DMS53 (cell line): ENCODE measurements at places on chromosomes 1 and 21.
A peak's percentile ranks its signal among the peaks of the same experiment; 100 is the strongest.

GRCh38 chr1:92797297-92797696 lies 12.4 kb upstream of the EVI5 start:
- DNase-seq, result no peak

GRCh38 chr1:167687919-167688519 lies 33.8 kb upstream of the MPZL1 start:
- DNase-seq, result peak; percentile 84

GRCh38 chr1:229810961-229811360 lies 184.9 kb downstream of the URB2 start:
- DNase-seq, result no peak

DNA sequence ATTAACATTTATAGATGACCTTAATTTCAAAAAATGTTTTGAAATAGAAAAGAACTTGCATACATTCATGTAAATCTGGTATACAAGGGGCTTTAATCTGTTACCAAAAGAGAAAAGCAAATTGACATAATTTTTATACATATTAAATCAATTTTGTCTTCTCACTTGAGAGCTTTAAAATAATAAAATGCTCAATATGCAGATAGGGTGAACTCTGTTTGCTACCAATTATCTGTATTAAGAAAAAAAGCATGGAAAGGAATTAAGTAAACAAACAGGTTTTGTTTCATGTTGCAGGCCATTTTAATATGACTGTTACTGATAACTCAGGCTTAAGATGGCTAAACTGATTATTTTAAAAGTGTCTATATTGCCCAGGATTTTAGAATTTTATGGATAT lies 6.0 kb upstream of the TSHB start:
- no peak for DNase-seq

DNA sequence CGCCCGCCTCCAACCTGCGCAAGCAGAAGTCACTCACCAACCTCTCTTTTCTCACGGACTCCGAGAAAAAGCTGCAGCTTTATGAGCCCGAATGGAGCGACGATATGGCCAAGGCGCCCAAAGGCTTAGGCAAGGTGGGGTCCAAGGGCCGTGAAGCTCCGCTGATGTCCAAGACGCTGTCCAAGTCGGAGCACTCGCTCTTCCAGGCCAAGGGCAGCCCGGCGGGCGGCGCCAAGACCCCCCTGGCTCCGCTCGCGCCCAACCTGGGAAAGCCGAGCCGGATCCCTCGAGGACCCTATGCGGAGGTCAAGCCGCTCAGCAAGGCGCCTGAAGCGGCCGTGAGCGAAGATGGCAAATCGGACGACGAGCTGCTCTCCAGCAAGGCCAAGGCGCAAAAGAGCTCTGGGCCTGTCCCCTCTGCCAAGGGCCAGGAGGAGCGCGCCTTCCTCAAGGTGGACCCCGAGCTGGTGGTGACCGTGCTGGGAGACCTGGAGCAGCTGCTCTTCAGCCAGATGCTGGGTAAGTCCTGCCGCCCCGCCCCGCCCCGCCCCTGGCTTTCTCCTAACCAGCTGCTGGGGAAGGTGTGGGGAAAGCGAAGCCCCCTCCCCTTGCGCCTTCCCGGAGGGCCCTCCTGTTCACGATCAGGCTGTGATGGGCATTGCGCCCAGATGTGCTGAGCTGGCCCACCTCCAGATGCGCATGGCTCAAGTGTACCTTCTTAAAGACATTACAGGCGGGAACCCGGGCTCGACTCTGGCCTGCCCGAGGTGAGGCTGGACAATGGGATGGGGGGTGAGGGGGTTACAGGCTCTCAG lies 110.2 kb downstream of the NAV1 start:
- peak; percentile 72 for DNase-seq

DNA sequence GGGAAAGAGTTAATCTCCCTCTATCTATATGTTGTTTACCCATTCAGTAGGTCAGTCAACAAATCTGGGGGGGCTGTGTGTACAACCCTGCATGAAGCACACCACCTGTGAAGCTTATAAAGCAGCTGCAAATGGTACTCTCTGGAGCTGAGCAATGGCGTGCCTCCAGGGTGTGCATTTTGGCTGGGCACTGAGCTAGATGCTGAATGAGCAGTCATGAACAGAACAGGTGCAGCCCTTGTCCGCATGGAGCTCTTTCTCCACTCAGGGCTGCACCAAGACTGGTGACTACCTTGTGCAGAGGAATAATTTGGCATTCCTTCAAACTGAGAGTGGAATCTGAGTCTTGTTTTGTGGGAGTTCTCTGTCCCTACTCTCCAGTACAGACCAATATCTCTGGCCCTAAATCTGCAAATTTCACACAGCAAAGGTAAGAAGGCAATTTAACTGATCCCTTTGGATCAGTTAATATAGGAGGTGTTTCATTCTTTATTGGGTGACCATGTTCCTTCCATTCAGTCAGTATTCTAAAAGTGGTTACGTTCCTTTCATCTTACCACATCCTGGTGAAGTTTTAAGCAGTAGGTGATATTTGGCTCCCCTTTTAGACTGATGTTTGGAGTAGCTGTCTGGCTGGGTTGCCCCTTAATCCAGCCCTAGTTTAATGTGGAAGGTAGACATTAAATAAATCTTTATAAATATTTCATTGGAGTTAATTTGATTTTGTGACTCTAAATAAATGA lies 76.0 kb downstream of the GPR88 start:
- DNase-seq, result no peak

- DNase-seq, result peak; percentile 12
Measured at GRCh38 chr21:22438428-22439086, 1440.3 kb downstream of the NCAM2 start.

DNA sequence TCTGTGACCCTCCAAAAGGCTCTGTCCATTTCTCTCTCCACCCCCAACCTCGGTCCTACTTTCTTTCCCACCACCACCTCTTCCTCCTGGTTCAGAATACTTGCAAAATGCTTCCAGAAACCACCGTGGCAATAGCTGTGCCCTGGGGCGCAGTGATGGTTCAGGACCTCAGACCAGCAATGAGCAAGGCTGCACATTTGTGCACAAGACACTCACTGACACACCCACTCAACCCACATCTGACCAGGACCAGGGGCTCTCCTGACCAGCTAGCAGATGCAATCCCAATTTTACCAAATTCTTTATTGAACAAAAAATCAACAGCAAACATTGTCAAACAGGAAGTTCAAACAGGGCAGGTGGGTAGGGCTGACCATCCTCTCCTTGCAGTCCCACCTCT lies 25.7 kb downstream of the SPOCD1 start:
- no peak for DNase-seq

DNA sequence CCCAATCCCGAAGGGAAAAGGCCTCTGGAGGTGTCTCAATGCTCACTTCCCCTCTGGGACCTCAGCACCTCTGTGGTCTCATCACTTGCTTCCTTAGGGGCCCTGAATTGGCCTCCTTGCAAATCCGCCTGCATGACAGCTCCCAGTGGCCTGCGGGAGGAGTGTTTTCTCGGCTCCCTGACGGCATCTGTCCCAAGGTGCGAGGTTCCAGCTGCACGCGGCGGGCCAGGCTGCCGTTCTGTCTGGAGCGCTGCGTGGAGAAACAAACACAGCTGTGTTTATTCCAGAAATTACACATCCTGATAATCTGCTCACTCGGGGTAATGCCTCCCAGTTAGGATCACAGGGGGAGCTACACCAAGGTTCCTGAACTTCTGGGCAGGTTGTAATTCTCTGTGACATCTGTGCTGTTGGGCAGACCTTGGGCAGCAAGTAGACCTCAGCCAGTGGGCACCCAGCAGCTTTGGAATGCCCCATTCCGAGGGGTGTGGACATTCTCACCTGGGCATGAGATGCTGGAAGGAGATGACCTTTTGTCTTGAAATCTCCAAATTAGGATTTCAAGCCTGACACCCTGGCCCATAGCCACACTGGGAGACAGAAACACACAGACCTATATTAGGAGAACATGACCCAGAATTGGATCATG lies 18.2 kb downstream of the EPHB2 start:
- peak; percentile 87 for DNase-seq

DNA sequence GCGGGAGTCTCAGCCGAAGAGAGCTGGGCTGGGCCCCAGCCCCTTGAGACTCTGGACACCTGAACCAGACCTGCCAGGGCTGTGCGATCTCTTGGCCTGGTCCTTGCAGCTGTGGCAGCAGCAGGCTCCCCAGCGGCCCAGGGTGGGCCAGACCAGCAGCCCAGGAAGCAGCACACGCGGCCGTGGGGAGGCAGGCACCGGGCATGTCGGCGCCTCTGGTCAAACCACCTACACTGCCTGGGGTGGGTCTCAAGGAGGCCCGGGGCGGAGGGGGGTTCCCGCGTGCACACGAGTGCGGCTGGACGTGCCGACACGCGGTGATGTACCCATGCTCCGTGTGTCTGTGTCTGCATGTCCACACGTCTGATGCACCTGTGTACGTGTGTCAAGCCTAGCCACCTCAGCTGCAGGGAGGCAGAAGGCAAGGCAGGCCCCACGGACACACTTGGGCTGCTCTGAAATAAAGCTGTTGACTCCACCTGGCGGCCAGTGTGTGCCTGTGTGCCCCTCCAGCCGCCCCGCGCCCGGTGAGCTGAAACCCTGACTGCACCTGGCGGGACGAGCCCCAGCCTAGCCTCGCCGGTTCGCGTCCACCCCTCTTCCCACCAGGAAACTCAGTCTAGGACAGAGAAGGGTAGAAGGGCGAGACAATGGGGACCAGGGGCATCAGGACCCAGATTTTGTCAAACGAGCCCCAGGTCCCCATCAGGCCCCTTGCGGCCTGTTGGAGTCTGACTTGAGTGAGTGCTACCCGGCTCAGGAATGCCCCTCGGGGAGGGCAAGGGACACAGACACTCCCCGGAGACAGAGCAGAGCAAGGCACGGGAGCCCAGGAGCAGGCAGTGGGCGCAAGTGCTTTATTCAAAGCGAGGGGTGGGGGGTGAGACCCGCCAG lies 11.6 kb downstream of the SCNN1D start:
- DNase-seq, result peak; percentile 97
